ENCODE measurements at places on chromosomes 13 and 19. TPM values are rescaled to one million over a fixed set of nuclear protein-coding genes. Genes with fewer than 3 reads are reported as not detected.
A peak's percentile ranks its signal among the peaks of the same experiment; 100 is the strongest.

The KLK4 gene
- polyA plus RNA-seq = not detected

DNA sequence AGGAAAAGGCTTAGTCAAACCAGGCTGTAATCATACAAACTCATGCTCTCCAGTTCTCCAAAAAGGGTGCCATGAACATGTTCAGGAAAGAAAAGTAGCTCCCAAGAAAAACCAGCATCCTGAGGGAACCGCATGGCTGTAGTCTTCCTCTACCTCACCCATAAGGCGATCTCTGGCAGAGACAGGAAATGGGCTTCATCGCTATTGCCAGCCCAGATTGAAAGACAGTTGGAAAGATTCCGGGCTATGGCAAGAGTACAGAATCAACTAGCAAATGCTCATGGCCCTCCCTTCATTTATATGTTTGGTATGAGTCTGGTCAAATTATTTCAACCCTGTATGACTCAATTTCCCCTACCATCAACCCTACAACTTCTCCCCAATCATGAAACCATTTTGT is 140.1 kb downstream of the LHFPL6 start:
- no peak for DNase-seq

DNA sequence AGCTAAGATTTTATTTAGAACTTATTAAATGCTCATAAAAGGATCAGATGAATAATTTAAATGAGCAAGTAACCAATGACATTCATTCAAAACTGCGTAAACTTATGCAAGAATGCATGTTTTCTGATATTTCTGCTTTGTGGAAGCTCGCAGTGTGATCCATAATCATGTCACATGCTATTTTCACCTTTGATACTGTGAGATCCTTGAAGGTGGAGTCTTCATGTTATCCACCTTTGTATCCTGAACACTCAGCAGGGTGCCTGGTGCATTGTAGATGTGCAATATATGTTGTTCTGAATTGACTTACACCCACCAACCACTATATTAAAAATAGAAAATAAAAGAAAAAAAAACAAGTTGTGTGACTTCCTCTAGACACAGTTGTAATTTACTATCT is 333.5 kb downstream of the DCT start:
- DNase-seq = no peak

- DNase-seq = no peak
Observed at GRCh38 chr19:30325676-30326392, 46.4 kb upstream of the ZNF536 start.

GRCh38 chr13:71864986-71865873 is 1.8 kb downstream of the DACH1 start:
- DNase-seq = no peak

The TPTE2 gene
- not detected for polyA plus RNA-seq

GRCh38 chr13:72151241-72151640 is 284.2 kb upstream of the DACH1 start:
- DNase-seq = no peak

- DNase-seq = no peak
Observed at GRCh38 chr19:33159893-33160292, 28.0 kb downstream of the WDR88 start.

- DNase-seq = peak; percentile 30
Observed at GRCh38 chr13:42076309-42076713, 27.9 kb downstream of the DGKH start.

DNA sequence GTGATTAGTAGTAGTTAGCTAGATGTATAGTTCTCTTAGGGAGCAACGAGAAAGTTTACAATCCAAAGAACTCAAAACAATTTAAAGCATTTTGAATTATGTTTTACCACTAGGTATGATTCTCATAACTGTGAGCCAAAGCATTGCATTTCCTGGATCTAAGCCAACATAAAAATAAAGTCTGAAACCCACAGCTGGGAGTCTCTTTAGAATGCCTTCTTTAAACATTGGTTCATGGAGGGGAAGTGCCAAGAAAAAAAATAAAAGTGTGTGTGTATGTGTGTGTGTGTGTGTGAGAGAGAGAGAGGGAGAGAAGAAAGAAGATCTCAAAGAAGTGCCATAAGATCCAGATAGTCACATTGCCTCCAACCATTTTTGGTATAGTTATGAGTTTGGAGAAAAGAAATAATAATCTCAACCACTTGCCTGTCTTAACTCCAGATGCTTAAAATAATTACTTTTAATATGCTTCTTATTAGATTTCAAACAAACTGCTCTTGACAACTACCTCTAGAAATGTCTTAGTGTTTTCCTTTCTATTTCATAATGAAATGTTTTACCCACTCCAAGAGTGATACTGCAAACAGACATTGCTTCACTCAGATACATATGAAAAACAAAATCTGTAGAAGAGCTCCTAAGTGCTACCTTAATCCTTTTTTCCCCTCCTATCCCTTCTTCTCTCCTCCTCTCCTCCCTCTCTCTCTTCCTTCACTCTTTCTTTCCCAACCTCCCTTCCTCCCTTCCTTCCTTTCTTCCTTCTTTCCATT is 554.1 kb downstream of the KCTD12 start:
- peak; percentile 56 for DNase-seq

DNA sequence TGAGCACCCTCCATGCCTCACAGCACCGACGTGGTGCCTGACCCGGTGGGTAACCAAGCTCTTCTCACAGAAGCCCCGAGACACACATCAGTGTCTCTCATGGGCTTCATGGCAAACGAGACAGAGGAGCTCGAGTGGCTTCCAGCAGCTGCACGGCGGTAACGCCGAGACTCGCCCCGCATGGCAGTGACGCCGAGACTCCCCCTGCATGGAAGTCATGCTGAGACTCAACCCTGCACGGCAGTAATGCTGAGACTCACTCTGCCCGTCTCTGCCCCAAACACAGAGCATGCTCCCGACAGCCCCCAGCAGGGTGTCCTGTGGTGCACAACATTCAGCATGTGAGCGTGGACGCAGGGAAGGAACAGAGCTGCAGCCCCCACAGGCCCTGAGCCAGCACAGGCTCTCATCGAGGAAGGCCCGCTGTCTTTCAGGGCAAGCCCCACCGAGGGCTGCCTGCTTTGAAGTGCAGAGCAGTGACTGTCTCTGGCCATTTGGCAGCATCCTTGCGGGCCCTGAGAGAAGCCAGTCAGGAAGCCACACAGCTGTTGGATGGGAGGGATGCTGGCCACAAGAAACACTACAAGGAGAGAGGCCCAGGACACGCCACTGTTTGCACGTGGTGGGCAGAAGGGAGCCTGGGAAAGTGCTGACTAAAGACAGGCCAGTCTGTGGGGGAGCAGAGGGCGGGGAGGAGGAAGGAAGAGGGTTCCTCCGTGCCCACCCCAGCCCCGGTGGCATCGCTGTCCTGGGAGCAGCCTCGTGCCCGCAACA is 9.5 kb downstream of the GAS6 start:
- peak; percentile 81 for DNase-seq

The TNNT1 gene
- 2.5 TPM for polyA plus RNA-seq

The ALG5 gene
- polyA plus RNA-seq = 20.4 TPM

Data from IMR-90 (cell line).